RWPE2 (cell line): ENCODE measurements at places on chromosomes 12 and 14.

GRCh38 chr14:51525739-51526138 lies 126.0 kb upstream of the FRMD6 start:
- H3K27me3 ChIP-seq: no peaks in the 10 kb centered on the region
- peak overlapping the region; percentile 100 for H3K27ac ChIP-seq
- peaks cover 39% of the 10 kb centered on the region for H3K36me3 ChIP-seq
- H3K4me3 ChIP-seq: no peak overlapping the region
- peaks cover 27% of the 10 kb centered on the region for H3K4me1 ChIP-seq
- no peak for DNase-seq

DNA sequence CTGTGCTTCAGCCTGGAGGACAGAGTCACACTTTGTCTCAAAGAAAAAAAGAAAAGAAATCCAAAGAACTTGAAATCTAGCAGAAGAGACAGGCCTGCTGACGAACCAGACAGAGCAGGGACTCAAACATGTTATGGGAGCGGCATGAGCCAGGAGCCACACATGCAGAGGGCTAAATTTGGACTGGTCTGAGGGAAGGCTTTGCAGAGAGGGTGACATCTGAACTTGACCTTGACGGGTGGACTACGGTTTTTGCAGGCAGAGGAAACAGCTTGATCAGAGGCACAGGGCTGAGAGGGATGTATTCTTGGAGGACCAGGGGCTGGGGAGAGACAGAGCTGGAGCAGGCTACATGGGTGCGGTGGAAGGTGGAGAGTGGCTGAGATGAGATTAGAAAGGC lies 20.5 kb upstream of the SLC24A4 start:
- no peaks in the 10 kb centered on the region for H3K36me3 ChIP-seq
- no peak overlapping the region for H3K4me3 ChIP-seq
- H3K27ac ChIP-seq: no peak overlapping the region
- DNase-seq: no peak

- H3K27ac ChIP-seq: peak overlapping the region; percentile 93
- peak; percentile 89 for DNase-seq
- no peak overlapping the region for H3K4me3 ChIP-seq
- peaks cover 41% of the 10 kb centered on the region for H3K4me1 ChIP-seq
- H3K36me3 ChIP-seq: peaks cover 21% of the 10 kb centered on the region
Measured at GRCh38 chr14:69713209-69713781, 53.6 kb upstream of the SRSF5 start.

DNA sequence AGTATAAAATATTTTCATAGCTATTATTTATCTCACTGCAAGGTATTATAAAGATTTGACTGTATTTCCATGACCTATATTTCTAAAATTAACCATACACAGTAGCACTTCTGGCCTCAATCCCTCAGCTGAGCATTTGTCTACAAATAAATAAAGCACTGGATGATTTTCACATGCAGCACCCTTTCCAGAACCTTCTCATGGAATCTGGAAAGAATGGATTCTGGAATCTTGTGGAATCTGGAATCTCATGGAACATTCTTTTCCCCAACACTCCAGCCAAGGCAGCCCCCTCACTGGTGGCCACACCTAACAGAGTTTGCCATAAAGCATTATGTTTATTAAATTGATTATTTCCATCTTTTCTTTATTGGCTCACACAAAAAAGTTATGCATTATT lies 199.2 kb downstream of the MSRB3 start:
- no peaks in the 10 kb centered on the region for H3K36me3 ChIP-seq
- H3K4me3 ChIP-seq: no peak overlapping the region
- no peaks in the 10 kb centered on the region for H3K27me3 ChIP-seq
- no peak overlapping the region for H3K27ac ChIP-seq
- DNase-seq: no peak
- H3K4me1 ChIP-seq: no peaks in the 10 kb centered on the region

DNA sequence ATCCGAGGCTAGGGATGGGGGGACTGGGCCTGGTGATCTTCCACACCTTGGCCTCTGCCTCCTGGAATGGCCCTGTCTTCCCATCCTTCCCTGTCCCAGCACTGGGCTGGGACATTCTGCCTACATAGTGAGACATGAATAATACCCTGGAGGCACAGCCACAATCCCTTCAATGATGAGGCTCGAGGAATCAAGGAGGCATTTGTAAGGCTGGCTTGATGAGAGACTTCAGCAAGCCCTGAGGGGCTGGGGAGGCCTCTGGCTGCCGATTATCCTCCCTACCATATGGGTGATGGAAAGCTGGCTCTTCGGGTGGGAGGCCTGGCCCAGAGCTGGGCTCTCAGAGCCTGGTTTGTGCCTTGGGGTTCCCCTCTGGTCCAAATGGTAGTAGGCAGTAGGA lies 92.5 kb downstream of the CALM1 start:
- no peak overlapping the region for H3K4me3 ChIP-seq
- no peaks in the 10 kb centered on the region for H3K27me3 ChIP-seq
- no peak overlapping the region for H3K27ac ChIP-seq
- H3K4me1 ChIP-seq: no peaks in the 10 kb centered on the region
- DNase-seq: no peak
- H3K36me3 ChIP-seq: no peaks in the 10 kb centered on the region

DNA sequence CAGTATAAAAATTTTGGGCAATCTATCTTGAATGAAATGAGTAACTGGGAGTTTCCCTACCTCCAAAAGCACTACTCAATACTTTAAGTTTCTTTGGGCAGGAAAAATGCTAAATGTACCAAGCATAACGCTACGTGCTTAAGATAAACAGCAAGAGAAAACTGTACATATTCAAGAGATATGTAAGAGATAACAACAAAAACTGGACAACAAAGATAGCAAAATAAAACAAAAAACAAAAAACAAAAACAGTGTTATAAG lies 20.0 kb downstream of the PTGES3 start:
- H3K4me3 ChIP-seq: no peak overlapping the region
- DNase-seq: no peak
- peaks cover 98% of the 10 kb centered on the region for H3K36me3 ChIP-seq
- H3K27me3 ChIP-seq: no peaks in the 10 kb centered on the region
- H3K27ac ChIP-seq: peak overlapping the region; percentile 4
- H3K4me1 ChIP-seq: peaks cover 15% of the 10 kb centered on the region

DNA sequence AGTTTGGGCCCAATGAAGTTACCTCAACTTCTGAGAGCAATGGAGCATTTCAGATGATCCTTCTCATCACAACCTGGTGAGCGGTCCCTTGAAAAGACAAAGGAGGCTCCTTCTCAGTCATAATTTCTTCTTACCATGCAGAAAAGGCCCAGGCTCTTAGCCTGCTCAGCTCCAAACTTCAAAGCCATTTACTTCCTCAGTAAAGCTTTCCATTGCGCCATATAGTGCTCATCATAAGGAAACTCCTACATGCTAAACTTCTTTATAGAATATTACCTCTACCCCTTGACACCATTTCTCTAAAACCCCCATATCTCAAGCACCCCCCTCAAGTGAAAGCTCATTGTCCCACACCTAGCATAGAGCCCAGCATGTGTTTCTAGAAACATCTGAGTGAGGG lies 127.1 kb downstream of the GTF2A1 start:
- H3K4me3 ChIP-seq: no peak overlapping the region
- no peak overlapping the region for H3K27ac ChIP-seq
- no peaks in the 10 kb centered on the region for H3K27me3 ChIP-seq
- H3K4me1 ChIP-seq: no peaks in the 10 kb centered on the region

GRCh38 chr12:46267575-46267824 lies 1.3 kb downstream of the SLC38A1 start:
- H3K27me3 ChIP-seq: no peaks in the 10 kb centered on the region
- peak overlapping the region; percentile 96 for H3K27ac ChIP-seq
- H3K4me3 ChIP-seq: peak overlapping the region; percentile 79
- no peak for DNase-seq

DNA sequence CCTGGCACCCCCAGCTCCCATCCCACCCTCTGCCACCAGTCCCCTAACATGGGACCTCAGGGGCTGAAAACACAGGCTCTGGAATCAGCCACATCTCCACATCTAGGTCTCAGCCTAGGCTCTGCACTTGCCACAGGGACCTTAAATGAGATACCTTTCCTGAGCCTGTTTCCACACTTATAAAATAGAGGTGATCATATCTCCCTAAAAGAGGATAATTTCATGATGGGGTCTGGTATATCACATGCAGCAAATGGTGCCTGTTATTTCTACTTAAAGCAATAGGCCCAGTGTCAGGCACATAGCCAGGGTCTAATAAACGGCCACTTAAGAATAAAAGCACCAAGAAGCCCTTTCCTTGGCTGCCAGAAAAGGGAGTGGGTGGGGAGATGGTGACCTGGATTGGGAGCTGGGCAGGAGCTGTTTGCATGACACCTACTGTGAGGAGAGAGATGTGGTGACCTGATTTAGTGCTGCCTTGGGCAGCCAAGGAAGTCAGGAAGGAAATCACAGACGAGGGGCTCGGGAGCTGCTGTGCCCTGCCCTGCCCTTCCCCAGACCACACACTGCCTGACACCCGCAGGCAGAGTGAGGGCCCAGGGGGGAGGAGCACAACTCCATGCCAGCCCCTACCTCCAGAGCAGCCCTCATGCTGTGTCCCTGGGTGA lies 71.2 kb downstream of the IRF2BPL start:
- H3K36me3 ChIP-seq: no peaks in the 10 kb centered on the region
- no peaks in the 10 kb centered on the region for H3K27me3 ChIP-seq
- H3K27ac ChIP-seq: peak overlapping the region; percentile 95
- no peak for DNase-seq
- no peak overlapping the region for H3K4me3 ChIP-seq
